ENCODE measurements at places on chromosomes 5 and 9. TPM values are rescaled to one million over a fixed set of nuclear protein-coding genes. Genes with fewer than 3 reads are reported as not detected.

FSTL4 gene
- total RNA-seq = 0.07 TPM

CDKN2A gene
- 6.6 TPM for total RNA-seq

DNAJC25 gene
- 8.1 TPM for total RNA-seq

IL4 gene
- not detected for total RNA-seq

ZNF483 gene
- 1.6 TPM for total RNA-seq

PCDHGA9 gene
- 5.5 TPM for total RNA-seq

HEXB gene
- 210 TPM for total RNA-seq

BRINP1 gene
- 8.9 TPM for total RNA-seq

CCDC192 gene
- not detected for total RNA-seq

ENTPD8 gene
- not detected for total RNA-seq

ZDHHC11 gene
- total RNA-seq = 2.9 TPM

KIAA1958 gene
- 1.9 TPM for total RNA-seq

STK10 gene
- total RNA-seq = 15.3 TPM

AGPAT2 gene
- 46.8 TPM for total RNA-seq

PCDHGA7 gene
- 10.3 TPM for total RNA-seq

RHOBTB3 gene
- 154 TPM for total RNA-seq

MVB12B gene
- 3.5 TPM for total RNA-seq

PCDHA10 gene
- total RNA-seq = 0.50 TPM

FOXD4L5 gene
- total RNA-seq = 0.07 TPM

IFNK gene
- total RNA-seq = not detected

IL33 gene
- 65.7 TPM for total RNA-seq

EXD3 gene
- total RNA-seq = 11.5 TPM

PCDHGC4 gene
- total RNA-seq = 4.2 TPM

FBP1 gene
- total RNA-seq = not detected

PDE6A gene
- not detected for total RNA-seq

SCAI gene
- total RNA-seq = 10.9 TPM
